Activated naive CD4-positive, alpha-beta T cell treated with anti-CD3 and anti-CD28 coated beads, Interleukin-2, amount 10 ng/mL, durations not matched to agents 7 days and 5 days (primary cell): ENCODE measurements at places on chromosomes 3 and 15.

DNA sequence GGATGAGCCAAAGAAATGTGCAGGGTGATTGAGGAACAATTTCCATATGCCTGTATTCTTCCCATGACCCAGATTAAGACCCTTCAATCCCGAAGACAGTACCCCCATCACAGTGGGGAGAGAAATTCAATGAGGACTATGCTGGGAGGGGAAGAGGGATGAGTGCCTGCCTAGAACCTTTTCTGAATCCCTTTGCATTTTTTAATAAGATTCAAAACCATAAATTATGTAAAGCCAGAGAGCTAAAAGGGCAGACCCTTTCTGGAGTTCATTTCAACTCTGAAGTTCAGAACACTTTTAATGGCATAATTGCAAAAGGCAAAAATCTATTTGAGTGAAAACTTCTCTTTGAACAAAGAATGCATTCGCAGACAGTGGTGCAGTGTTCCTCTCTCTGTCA, 529.5 kb downstream of the NTRK3 start:
- DNase-seq = no peak

DNA sequence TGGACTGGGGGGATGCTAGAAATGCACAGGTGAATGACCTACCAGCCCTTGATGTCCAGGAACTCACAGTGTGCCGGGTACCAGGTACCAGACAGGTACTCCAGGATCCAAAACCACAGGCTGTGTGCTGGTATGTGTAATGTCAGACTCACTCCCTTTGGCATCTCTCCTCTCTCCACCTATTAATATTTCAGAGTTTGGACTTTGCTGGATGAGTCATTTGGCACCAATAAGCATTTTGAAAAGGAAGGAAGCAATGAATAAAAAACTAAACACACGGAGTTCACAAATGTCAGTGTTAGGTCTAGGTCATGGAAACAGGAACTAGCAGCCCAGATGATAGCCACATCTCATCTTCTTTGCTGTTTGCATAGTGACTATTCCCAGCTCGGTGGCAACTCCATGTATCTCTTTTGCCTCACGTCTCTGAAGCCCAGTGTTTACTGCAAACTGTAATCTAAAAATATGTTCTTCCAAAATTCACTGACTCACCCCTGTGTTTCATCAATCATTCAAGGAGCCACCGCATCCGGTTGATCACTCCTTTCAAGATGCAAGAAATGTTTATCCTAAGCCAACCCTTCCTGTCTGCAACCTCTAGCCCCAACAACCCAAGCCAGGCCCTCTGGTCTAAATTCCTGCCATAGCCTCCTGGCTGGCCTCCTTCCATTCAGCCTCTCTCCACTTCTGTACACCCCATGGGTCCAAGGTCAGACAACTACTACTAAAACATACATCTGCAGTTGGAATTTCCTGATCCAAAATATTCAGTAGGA, 8.4 kb downstream of the ITGB5 start:
- DNase-seq = peak; percentile 52

DNA sequence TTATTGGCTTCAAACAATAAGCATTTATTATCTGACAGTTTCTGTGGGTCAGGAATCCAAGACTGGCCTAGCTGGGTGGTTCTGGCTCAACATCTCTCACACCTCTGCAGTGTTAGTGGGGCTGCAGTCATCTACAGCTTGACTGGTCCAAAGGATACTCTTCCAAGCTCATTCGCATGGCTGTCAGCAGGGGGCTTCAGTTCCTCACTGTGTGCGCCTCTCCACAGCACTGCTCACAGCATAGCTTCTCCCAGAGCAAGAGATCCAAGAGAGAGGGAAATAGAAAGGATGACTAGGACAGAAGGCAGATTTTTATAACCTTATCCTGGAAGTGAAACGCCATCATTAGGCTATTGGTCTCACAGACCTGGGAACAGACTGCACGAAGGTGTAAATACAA, 64.2 kb downstream of the MAGI1 start:
- DNase-seq = no peak

- DNase-seq = no peak
Measured at GRCh38 chr15:37291920-37292319, 191.6 kb upstream of the MEIS2 start.

- DNase-seq = no peak
Measured at GRCh38 chr3:14845180-14845579, 26.4 kb downstream of the FGD5 start.

- DNase-seq = no peak
Measured at GRCh38 chr3:16429086-16429485, 84.4 kb downstream of the RFTN1 start.

- no peak for DNase-seq
Measured at GRCh38 chr15:68698708-68699107, 119.9 kb downstream of the CORO2B start.

GRCh38 chr3:64093211-64093610, 69.9 kb upstream of the PSMD6 start:
- DNase-seq = no peak

GRCh38 chr15:91664224-91664836, 189.2 kb upstream of the SLCO3A1 start:
- DNase-seq = no peak

- DNase-seq = no peak
Measured at GRCh38 chr15:56094171-56094570, 100.8 kb upstream of the NEDD4 start.

DNA sequence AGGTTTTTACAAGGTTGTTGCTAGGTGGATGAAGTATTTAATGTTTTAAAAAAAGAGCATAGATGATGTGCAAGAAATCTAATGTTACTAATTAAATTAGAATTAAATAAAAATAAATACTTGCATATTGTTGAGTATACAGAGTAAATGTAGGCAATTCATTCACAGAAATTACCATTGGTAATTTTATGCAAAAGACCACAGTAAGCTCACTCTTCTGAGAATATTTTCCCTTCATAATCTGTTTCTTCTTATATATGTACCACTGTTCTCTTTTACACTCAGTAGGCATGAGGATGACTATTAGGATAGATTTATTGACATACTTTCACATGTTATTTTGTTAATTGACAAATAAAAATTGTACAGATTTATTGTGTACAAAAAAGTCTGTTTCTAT, 681.2 kb upstream of the NECTIN3 start:
- DNase-seq = no peak

DNA sequence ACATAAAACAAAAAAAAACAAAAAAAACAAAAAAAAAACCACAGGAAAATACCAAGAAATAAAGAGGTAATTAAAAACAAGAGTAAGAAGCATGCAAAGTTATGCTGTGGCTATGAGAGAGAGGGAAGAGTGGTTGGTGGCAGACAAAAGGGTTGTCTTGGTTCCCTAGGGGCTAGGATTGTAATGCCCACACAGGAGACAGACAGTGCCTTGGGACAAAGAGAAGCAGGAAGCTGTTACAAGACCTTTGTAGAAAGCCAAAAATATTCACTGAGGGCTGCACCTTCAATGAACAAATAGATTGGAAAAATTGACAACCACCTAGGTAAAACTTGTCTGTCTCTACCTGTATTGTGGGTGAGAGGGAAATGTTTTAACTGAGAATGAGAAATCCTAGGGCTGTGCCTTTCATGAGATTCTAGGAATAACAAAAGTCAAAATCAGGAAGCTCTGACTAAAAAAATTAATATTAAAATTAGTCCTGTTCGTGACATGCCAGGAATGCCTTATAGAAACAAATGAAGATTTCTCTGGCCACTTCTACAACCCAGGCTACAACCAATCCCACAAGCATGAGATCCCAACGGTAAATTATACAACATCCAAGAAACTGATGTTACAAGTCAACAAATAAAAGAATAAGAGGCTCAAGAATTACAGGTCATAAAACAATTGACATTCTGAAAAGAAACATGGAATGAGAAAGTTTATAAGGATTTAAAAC, 45.0 kb upstream of the PRICKLE2 start:
- DNase-seq = no peak

- no peak for DNase-seq
Measured at GRCh38 chr3:127304121-127304744, 16.4 kb upstream of the PRR20G start.

DNA sequence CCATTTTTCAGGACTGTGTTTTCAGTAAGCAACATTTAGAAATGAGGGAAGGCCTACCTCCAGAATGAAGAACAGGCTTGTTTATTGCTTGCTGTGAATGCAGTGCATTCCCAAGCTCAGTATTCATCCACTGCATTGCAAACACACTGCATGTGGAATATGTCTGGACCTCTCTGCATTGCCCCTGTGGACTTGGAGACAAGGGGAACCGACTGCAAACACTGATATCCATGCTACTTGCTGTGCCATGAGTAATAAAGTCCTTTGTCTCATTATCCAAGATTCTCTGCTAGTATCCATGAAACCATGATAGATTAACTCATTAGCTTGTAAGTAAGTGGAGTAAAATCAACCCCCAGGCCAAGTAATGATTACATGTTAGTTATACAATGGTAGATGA, 301.2 kb upstream of the NR2E3 start:
- no peak for DNase-seq

DNA sequence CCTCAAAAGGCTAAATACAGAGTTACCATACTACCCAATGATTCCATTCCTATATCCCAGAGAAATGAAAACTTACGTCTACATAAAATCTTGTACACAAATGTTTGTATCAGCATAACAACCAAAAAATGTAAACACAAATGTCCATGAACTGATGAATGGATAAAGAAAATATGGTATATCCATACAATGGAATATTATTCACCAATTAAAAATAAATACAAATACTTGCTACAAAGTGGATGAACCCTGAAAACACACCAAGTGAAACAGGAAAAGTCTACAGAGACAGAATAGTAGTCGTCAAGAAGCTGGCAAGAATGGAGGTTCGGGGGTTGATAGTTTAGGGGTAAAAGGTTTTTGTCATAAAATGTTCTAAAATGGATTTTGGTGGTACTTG, 54.0 kb upstream of the ANKRD28 start:
- no peak for DNase-seq

DNA sequence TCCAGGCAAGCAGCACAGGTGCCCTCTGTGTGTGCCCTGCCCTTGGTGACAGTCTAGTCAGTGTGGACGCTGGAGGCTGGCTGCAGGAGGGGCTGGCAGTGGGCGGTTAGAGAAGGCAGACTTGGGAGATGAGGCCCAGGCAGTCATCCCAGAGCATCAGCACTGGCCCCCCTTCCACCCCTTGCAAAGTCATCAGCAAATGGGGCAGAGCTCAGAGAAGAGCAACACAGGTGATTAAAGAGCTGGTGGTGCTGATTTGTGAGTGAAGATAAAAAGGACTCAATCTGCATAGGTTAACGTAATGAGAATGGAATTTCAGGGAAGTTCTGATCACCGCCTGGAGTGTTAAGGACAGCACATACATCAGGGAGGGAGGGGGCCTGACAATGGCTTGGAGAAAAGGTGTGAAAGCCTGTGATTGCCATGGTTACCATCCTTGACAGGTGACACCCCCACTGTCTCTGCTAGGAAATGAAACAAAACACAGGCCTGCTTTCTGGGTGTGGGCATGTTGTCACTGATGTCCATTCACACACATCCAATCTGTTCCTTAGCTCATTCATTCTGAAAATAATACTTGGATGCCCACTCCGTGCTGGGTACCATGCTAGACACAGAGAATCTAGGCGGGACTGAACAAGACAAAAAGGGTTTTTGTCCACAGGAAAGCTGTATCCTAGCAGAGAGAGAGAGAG, 269.6 kb upstream of the ST8SIA2 start:
- DNase-seq = no peak

- DNase-seq = no peak
Measured at GRCh38 chr3:167901138-167901537, 165.6 kb downstream of the SERPINI1 start.
